ENCODE measurements at places on chromosomes 5 and 9. TPM values are rescaled to one million over a fixed set of nuclear protein-coding genes. Genes with fewer than 3 reads are reported as not detected.

GRCh38 chr5:115749016-115749415, 67.4 kb downstream of the CDO1 start:
- DNase-seq, result no peak

DNA sequence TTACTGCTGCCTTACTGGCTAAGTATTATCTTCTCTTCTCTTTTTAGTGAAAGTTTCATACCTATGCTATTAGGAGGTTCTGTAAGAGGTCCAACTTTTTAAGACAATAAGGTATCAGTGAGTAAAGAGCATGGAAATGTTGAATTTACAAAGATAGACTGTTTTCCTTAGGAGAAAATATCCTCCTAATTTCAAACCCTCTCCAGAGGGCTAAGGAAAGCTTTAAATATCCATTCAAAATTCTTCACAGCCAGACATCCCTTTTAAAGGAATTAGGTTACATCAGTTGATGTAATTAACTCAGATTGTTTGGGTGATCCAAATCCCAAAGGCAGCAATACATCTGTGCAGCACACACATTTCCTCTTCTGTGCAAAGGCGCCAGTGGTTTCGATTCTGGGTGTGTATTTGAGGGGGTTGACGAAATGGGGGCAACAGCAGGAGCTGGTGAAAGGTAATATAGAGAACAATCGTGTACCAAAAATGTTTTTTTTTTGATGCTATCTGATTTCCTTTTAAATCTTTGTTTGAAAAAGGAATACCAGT, 273.8 kb upstream of the RPS23 start:
- DNase-seq, result no peak

- no peak for DNase-seq
These were observed 101.5 kb upstream of the ZNF608 start for GRCh38 chr5:124847907-124848306.

GRCh38 chr9:73617586-73617985, 465.9 kb downstream of the ANXA1 start:
- no peak for DNase-seq

DNA sequence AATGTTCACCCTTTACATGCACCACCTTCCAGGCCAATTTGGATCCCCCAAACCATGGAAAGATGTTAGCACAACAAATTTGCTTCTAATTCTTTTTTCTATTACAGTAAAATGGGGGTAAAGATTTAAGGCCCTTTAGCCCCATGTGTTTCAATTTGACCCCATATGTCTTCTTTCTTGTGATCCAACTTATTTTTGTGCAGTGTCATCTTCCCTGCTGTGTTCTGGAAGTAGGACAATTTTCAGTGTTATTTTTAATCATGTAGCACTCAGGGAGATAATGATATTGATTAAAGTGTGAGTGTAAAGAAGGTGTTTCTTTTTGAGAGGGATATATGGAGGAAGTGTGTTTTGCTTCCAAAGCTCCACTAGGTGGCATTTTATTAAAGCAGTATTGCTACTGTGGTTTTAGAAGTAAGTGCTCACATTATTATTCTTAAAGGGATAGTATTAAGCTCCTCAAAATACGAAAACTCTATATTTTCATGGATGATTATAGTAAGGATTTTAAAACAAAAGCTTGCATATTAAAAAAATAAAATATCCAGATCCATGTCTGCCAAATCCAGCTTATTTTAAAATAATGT, 118.7 kb upstream of the ATP10B start:
- DNase-seq, result no peak

DNA sequence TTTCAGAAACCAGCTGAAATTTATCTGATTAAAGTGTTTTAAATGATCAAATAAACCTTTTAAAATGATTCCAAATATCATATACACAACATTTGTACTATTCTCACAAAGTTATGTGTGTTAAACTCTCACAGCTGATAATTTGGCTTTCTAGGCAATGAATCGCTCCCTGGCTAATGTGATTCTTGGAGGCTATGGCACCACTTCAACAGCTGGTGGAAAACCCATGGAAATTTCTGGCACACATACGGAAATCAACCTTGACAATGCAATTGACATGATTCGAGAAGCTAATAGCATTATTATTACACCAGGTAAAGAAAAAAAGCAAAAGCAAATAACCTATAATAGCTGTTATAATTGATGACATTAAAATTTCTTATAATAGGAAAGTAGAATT, 72.4 kb downstream of the NNT start:
- DNase-seq, result no peak

DNA sequence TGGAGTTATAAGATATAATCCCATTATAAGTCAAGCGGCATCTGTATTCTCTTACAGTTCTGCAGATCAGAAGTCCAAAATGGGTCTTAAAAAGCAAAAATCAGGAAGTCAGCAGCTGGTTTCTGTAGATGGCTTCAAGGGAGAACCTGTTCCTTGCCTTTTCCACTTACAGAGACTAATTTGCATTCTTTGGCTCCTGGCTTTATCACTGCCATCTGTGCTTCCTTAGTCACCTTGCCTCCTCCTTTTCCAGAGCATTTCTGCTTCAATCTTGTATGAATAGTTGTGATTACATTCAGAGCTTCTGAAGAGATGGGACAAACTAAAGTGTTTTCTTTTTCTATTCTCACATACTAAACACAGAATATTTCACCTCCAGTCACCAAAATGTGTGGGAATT, 647.3 kb upstream of the GRAMD2B start:
- DNase-seq, result no peak

GRCh38 chr9:122107291-122107805, 14.2 kb upstream of the TTLL11 start:
- no peak for DNase-seq

DNA sequence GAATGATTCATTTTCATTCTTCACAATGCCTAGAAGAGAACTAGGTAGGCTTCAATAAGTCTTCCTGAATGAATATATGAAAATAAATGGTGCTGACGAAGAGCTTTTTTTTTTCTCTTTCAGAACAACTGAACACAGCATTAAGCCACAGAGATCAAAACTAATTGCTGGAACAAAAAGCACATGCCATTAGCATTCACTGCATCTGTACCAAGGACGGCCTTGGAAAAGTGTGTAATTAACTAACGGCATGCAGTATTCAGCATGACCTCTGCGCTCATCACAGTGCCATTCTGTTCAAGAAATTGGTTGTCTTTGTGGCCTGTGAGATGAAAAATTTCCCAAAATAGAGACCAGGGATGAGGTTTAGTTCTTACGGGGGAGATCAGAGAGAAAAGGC, 99.3 kb downstream of the NUDT12 start:
- DNase-seq, result no peak

DNA sequence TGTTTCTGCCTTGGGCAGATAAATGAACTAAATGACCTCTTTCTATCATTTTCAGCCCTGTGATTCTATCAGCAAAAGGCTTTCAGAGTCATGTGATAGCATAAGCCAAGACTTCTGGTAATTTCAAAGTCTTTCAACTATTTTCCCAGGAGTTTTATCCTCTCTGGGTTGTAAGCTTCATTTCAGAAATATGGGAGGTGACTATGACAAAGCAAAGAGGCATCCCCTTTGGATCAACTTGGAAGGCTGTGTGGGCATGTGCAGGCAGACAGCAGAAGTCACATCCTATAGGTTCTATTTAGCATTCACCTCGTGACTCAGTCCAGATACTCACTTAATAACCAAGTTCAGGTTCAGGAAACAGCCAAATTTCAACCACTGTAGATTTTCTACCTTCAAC, 149.0 kb upstream of the FST start:
- DNase-seq, result no peak

DNA sequence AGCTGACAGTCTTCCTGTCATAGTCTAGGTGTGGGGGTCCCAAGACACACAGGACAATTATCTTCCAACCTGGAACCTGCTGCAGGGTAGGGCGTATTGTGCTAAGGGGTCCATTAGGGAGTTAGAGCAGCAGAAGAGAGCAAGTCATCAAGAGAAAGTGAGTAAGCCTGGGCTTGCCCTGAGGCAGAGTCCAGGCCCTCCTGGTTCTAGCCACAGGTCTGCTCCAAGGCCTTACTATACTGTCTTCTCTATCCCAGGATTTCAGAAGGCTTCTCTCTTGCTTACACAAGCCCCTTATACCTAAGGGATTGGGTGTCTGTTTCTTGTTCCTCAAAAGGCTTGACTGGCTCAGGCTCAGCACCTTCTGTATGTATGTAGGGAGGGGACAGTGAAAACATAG, 7.7 kb downstream of the P4HA2 start:
- no peak for DNase-seq

DNA sequence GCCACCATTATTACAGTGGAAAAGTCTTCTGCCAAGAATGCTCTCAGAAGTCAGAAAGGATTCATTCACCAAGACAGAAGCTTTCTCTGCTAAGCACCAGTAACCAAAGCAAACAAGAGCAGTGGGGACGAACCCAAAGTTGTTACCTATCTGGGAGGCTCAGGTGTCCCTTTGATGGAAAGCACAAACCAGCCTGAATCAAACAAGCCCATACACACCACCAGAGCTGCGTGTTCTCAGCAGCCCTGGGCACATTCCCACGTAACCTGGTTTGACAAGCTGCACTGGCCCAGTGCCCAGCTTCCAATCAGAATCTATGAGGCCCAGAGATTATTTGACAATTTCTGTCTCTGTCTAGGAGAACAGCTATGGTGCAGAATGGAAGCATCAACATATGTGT, 252.6 kb downstream of the ACTL7B start:
- DNase-seq, result peak; percentile 80

GCNT4 gene
- total RNA-seq, result 1.2 TPM
